Smooth muscle cell of the pulmonary artery (primary cell): ENCODE measurements at places on chromosomes 12 and 14. TPM values are rescaled to one million over a fixed set of nuclear protein-coding genes. Genes with fewer than 3 reads are reported as not detected.

The HOXC12 gene
- total RNA-seq, result not detected in 2 replicates

The PPFIBP1 gene
- total RNA-seq, result 153 and 179 TPM in 2 replicates

The ZNF26 gene
- total RNA-seq, result 10.4 and 16.3 TPM in 2 replicates

The SERPINA5 gene
- 0.03 and 0.33 TPM in 2 replicates for total RNA-seq

The KRT78 gene
- total RNA-seq, result not detected in 2 replicates

The ZFHX2 gene
- total RNA-seq, result 0.52 and 0.83 TPM in 2 replicates

The CDKL1 gene
- total RNA-seq, result 5.7 and 30.3 TPM in 2 replicates

The ASB2 gene
- total RNA-seq, result 0.52 and 1.7 TPM in 2 replicates

The GDF3 gene
- total RNA-seq, result not detected in 2 replicates

The RNASE3 gene
- not detected in 2 replicates for total RNA-seq

The GLS2 gene
- total RNA-seq, result 0.13 and 0.20 TPM in 2 replicates

The PPP1R36 gene
- total RNA-seq, result 0.39 and 1.2 TPM in 2 replicates

The USP30 gene
- 7.8 and 11.5 TPM in 2 replicates for total RNA-seq

The PTPRR gene
- total RNA-seq, result 0.78 and 0.92 TPM in 2 replicates

The BDKRB1 gene
- total RNA-seq, result 0.91 and 1.3 TPM in 2 replicates

The SLC39A5 gene
- total RNA-seq, result 0.20 and 0.40 TPM in 2 replicates

The EAPP gene
- total RNA-seq, result 28.9 and 37.1 TPM in 2 replicates

The TDRD9 gene
- 1.3 and 8.5 TPM in 2 replicates for total RNA-seq

The P2RX2 gene
- not detected in 2 replicates for total RNA-seq

The MMP19 gene
- total RNA-seq, result 5.8 and 16.2 TPM in 2 replicates

The HOXC6 gene
- total RNA-seq, result 0.56 and 2.3 TPM in 2 replicates

The ZDHHC22 gene
- total RNA-seq, result not detected in 2 replicates

The MSI1 gene
- total RNA-seq, result 0.20 TPM in 1 of 2 replicates, not detected in the other

The ATG2B gene
- total RNA-seq, result 27.4 and 30.2 TPM in 2 replicates

The RASSF9 gene
- 1.5 and 3.9 TPM in 2 replicates for total RNA-seq

The SMOC1 gene
- total RNA-seq, result 0.26 and 12.9 TPM in 2 replicates

The CRACR2A gene
- total RNA-seq, result 0.69 and 4.3 TPM in 2 replicates

The SLC25A47 gene
- 0.07 TPM in 1 of 2 replicates, not detected in the other for total RNA-seq

The PIWIL1 gene
- total RNA-seq, result not detected in 2 replicates

The ATL1 gene
- 4.0 and 6.0 TPM in 2 replicates for total RNA-seq

The NEUROD4 gene
- not detected in 2 replicates for total RNA-seq

The FAM186B gene
- 0.20 and 0.40 TPM in 2 replicates for total RNA-seq

The TROAP gene
- total RNA-seq, result 2.4 and 3.4 TPM in 2 replicates

The PROX2 gene
- total RNA-seq, result not detected in 2 replicates

The CLEC4C gene
- total RNA-seq, result not detected in 2 replicates

The PAH gene
- not detected in 2 replicates for total RNA-seq

The AJUBA gene
- total RNA-seq, result 43.2 and 61.2 TPM in 2 replicates

The HOTAIR gene
- total RNA-seq, result not detected in 2 replicates

The C12orf54 gene
- total RNA-seq, result not detected in 2 replicates

The SIX1 gene
- total RNA-seq, result 4.6 and 5.4 TPM in 2 replicates
